ENCODE measurements at places on chromosomes 13 and 19.
A peak's percentile ranks its signal among the peaks of the same experiment; 100 is the strongest.

GRCh38 chr13:74409551-74409950, 275.3 kb upstream of the KLF12 start:
- no peaks in the 10 kb centered on the region for H3K27me3 ChIP-seq
- no peaks in the 10 kb centered on the region for H3K36me3 ChIP-seq
- H3K4me3 ChIP-seq: no peak overlapping the region
- H3K4me1 ChIP-seq: no peaks in the 10 kb centered on the region
- no peak for DNase-seq
- H3K27ac ChIP-seq: no peak overlapping the region

DNA sequence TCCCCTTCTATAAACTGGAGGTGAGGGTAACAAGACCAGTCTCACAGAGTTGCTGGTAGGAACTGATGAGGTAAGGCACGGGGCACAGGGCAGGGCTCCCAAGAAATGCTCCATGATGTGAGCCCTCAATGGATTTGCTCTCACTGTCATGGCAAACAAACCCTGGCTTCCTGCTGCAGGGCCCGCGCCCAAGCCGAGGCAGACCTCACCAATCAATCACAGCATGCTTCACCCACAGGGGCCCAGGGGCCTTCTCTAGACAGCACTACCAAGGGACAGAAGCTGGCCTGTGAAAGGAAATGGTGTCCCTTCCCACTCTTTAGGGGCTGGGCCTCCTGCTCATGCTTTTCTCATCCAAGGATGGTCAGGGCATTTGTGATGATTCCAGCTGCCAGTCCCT, 25.9 kb upstream of the PLA2G4C start:
- no peak overlapping the region for H3K4me3 ChIP-seq
- DNase-seq: no peak
- H3K4me1 ChIP-seq: no peaks in the 10 kb centered on the region
- H3K27ac ChIP-seq: no peak overlapping the region

GRCh38 chr13:76934671-76935070, 13.6 kb upstream of the ACOD1 start:
- no peak overlapping the region for H3K4me3 ChIP-seq
- no peaks in the 10 kb centered on the region for H3K4me1 ChIP-seq
- H3K27ac ChIP-seq: no peak overlapping the region
- no peaks in the 10 kb centered on the region for H3K36me3 ChIP-seq
- H3K27me3 ChIP-seq: no peaks in the 10 kb centered on the region

- H3K4me3 ChIP-seq: no peak overlapping the region
- H3K4me1 ChIP-seq: no peaks in the 10 kb centered on the region
- no peaks in the 10 kb centered on the region for H3K27me3 ChIP-seq
- no peak overlapping the region for H3K27ac ChIP-seq
- DNase-seq: no peak
Measured at GRCh38 chr13:110154410-110154933, 152.5 kb downstream of the COL4A1 start.

GRCh38 chr13:28421676-28422410, 73.1 kb downstream of the FLT1 start:
- H3K36me3 ChIP-seq: no peaks in the 10 kb centered on the region
- H3K27ac ChIP-seq: no peak overlapping the region
- no peak overlapping the region for H3K4me3 ChIP-seq
- no peaks in the 10 kb centered on the region for H3K27me3 ChIP-seq
- H3K4me1 ChIP-seq: peaks cover 5% of the 10 kb centered on the region

DNA sequence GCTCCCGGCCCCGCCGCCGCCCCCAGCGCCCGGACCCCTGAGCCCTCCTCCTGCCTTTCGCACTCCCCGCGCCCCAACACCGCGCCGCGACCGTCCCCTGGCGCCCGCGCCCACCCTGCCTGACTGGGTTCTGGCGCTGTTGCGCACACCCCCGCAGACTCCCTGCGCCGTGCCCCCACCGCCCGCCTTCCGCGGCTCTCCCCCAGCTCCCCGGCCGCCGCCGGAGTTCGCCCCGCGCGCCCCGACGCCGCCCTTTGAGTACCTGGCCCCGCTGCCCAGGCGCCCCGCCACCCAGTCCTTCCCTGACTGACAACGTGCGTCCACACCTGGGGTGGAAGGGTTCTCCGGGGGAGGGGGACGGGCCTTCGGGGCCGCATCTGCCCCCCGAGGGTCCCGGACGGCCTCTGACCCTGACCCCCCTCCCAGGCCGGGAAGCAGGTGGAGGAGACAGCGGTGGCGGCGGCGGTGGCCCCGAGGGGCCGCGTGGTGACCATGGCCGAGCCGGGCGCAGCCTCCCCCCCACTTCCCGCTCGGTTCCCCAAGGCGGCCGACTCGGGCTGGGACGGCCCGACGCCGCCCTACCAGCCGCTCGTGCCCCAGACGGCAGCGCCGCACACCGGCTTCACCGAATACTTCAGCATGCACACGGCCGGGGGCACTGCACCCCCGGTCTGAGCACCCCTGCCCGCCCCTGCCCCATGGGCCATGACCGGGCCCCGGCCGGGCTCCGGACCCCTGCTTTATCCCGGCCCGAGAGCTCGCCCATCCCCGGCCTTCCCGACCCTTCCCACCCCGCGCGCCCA, 1.4 kb upstream of the MEGF8 start:
- H3K36me3 ChIP-seq: no peaks in the 10 kb centered on the region
- peak; percentile 59 for DNase-seq
- H3K27ac ChIP-seq: no peak overlapping the region

- no peaks in the 10 kb centered on the region for H3K4me1 ChIP-seq
- no peaks in the 10 kb centered on the region for H3K27me3 ChIP-seq
- H3K27ac ChIP-seq: no peak overlapping the region
- DNase-seq: no peak
- H3K4me3 ChIP-seq: no peak overlapping the region
Measured at GRCh38 chr13:56917966-56918365, 222.8 kb upstream of the PRR20A start.

DNA sequence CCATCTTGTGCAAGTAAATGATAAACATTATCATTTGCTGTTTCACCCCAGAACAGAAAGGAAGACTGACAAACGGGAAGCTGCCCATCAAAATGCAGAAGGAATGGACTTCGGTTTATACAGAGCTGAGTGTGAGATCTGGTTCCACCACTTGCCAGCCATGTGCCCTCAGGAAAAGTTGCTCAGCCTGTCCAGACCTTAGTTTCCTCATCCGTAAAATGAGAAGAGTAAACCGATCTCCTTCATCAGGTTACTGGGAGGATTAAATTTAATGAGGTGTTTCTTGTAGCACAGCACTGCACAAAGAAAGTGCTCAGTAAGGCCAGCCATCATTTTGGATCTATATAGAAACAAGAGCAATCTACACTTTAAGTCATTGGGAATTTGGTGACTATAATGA, 36.7 kb upstream of the SERP2 start:
- no peak overlapping the region for H3K4me3 ChIP-seq
- DNase-seq: no peak
- H3K27me3 ChIP-seq: no peaks in the 10 kb centered on the region
- H3K4me1 ChIP-seq: no peaks in the 10 kb centered on the region
- H3K27ac ChIP-seq: no peak overlapping the region

DNA sequence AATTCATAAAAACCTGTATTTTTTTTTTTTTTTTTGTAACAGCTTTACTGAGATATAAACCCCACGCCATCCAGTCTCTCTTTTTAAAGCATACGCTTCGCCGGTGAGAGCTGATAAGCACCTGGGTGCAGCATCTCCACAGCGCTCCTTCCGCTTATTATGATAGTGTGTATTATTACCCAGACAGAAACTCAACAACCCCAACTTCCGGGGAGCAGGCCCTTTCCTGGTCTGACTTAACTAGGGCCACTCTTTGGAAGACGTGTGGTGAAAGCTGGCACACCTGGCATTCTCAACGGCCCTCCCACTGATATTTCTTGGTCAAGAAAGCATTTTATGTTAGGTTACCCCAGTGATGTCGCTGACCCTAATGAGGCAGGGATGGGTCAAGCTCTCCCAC, 51.4 kb upstream of the SLC15A1 start:
- no peak overlapping the region for H3K27ac ChIP-seq
- no peaks in the 10 kb centered on the region for H3K4me1 ChIP-seq
- peaks cover 78% of the 10 kb centered on the region for H3K36me3 ChIP-seq
- H3K4me3 ChIP-seq: no peak overlapping the region
- no peak for DNase-seq

DNA sequence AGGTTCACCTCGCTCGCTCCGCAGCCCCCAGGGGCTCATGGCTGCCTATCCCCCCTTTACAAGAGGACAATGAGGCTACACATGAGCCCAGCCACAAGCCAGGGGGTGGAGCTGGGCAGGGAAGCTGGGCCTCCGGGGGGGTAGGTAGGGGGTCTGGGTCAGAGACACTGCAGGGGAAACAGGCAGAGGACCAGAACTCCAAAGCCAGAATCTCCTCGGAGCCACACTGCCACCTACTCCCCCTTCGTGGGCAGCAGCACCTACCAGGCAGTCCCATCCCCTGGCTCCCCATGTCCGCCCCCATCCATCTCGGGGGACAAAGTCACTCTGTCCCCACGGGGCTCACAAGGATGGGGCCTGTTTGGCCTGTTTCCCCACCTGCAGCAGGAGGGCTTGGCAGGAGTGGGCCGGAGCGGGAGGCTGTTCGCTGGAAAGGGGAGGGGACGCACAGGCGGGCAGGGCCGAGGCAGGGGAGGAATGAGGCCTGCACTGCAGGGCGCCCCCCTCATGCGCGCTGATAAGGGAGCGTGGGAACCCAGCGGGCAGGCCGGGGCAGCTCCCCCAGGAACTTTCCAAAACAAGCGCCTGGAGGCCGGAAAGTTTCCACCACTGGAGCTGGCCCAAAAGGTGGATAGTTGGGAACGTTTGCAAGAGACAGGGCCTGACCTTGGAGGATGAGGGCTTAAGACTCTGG, 545 bp upstream of the ISYNA1 start:
- no peaks in the 10 kb centered on the region for H3K27me3 ChIP-seq
- H3K4me1 ChIP-seq: peaks cover 52% of the 10 kb centered on the region
- DNase-seq: no peak
- H3K36me3 ChIP-seq: peaks cover 6% of the 10 kb centered on the region
- H3K4me3 ChIP-seq: peak overlapping the region; percentile 68
- H3K27ac ChIP-seq: no peak overlapping the region

DNA sequence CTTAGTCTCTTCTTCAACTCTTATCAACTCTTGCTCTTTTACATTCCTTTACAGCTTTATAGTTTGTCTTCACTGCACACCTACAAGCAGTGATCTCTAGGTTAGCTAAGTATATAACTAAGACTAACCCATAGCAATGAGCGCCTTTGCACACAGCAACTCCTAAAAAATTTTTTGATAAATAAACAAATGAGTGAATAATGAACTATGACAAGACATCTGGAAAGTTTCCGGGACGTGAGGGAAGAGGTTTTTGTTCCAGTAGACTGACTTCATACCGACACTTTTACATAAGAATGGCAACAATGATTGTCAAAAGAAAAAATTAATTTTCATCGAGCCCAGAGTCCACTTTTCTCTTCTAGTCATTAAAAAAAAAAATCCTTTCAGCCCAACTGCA, 98.3 kb downstream of the ELF1 start:
- H3K27ac ChIP-seq: no peak overlapping the region
- H3K36me3 ChIP-seq: no peaks in the 10 kb centered on the region
- H3K27me3 ChIP-seq: no peaks in the 10 kb centered on the region
- H3K4me3 ChIP-seq: peak overlapping the region; percentile 87
- DNase-seq: no peak

GRCh38 chr13:101979825-101980224, 422.0 kb downstream of the FGF14 start:
- H3K36me3 ChIP-seq: no peaks in the 10 kb centered on the region
- H3K27ac ChIP-seq: no peak overlapping the region
- no peak overlapping the region for H3K4me3 ChIP-seq
- no peak for DNase-seq
- no peaks in the 10 kb centered on the region for H3K27me3 ChIP-seq
- no peaks in the 10 kb centered on the region for H3K4me1 ChIP-seq

DNA sequence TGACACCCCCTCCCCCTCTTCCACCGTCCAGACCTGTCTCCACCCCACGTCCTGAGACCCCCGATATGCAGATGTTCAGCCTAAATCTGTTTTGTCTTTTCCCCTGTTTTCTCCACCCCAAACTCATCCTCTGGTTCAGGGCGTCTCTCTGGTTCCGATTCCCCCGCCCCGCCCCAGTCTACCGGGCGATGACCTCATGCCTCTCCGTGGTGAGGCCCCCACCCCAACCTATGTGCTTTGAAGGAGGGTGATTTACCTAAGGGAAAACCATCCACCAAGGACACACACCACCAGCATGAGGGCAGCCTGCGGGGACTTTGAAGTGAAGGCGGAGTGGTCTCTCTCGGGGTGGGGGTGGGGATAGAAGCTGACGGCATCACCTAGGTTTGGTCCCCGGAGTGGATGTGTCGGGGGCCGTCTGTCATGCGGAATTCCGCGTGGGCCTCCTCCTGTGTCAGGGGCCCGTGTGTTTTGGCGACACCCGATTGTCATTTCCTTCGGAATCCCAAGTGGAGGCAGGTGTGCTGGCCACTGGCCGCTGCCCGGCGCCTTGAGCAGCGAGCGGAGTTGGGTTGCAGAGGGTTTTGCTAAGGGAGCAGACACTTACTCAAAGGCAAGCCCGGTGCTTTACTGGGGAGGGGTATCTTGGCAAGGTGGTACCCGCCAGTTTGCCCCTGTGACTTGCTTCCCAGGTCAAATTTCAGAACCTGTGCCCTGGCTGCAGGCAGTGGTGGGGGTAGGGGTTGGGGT, 1.4 kb downstream of the FZR1 start:
- H3K27ac ChIP-seq: no peak overlapping the region
- H3K4me3 ChIP-seq: peak overlapping the region; percentile 91
- DNase-seq: peak; percentile 30
- no peaks in the 10 kb centered on the region for H3K27me3 ChIP-seq
- peaks cover 34% of the 10 kb centered on the region for H3K36me3 ChIP-seq

DNA sequence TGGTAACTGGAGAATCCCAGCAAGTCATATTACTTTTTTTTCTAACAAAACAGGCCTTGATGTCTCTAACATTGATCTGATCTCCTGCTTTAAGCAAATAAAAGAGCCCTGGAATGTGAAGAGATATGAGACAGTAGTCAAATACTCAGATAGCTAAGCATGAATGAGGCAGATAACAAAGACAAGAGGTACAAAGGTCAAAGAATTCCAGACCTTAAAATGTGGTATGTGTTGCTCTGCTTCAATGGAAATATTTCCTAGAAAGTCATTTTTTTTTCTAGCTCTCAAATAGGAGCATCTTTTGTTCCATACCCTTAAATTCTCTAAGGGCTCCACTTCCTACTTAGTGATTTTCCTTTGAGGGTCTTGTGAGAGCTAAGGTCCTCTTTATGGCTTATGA, 54.6 kb downstream of the ZNF254 start:
- no peaks in the 10 kb centered on the region for H3K27me3 ChIP-seq
- no peak overlapping the region for H3K4me3 ChIP-seq
- H3K27ac ChIP-seq: no peak overlapping the region

DNA sequence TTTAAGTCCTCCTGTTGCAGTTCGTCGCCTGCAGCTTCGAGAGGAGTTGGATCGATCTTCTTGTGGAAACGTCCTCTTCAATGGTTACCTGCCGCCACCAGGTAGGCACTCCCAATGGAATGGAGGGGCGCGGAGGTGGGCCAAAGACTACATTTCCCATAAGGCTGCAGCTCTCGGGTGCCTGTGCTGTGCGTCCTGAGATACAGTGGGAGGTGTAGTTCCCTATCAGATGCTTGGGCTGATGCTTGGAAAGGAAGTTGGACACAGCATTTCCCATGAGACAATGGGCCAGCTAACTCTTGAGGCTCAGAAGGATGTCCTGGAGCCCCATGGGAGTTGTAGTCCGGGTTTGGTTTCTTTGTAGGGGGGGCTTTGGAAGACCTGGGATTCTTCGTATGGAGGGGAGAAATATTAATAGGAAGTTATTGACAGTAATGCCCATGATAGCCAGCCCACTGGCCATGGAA, 1.8 kb downstream of the SHKBP1 start:
- H3K36me3 ChIP-seq: peaks cover 52% of the 10 kb centered on the region
- H3K4me3 ChIP-seq: no peak overlapping the region
- peaks cover 37% of the 10 kb centered on the region for H3K4me1 ChIP-seq
- no peak for DNase-seq
- H3K27me3 ChIP-seq: no peaks in the 10 kb centered on the region
- no peak overlapping the region for H3K27ac ChIP-seq

Measured in CD4-positive, alpha-beta T cell (primary cell).